ENCODE measurements at places on chromosomes 2 and 18.

DNA sequence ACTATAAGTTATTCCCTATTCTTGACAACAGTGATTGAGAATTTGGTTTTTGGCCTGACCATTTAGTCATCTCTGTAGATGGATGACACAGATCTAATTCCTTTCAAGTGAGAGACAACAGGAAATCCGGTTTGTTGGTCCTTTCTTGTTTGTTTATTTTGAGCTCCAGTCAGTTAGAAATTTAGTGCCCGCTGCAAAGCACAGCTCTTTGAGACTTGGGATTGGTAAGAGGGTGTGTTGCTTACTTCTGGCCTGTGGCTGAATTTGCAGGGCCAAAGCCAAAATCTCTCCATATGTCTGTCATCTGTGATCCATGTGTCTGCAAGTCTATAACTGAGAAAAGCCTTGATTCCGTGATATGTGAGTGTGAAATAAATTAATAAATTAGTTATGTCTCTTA is 74.3 kb downstream of the BIN1 start:
- no peak for DNase-seq

DNA sequence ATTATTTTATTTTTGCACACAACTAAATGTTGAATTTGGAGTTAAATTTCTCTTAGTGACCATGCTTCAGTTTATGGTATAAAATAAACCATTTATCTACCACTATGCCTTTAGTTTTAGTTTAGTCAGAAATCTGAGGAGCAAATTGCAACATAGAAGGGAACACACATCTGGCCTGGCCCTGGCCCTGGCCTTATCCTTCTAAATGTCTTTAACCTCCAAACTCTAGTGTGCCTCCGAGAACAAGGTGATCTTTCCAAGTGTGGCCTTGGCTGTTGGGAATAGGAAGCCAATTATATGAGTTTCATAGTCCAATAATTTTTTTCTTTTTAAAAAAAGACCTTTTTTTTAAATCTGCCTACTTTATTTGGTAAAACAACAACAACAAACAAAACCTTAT is 31.8 kb upstream of the GREB1L start:
- DNase-seq, result no peak

DNA sequence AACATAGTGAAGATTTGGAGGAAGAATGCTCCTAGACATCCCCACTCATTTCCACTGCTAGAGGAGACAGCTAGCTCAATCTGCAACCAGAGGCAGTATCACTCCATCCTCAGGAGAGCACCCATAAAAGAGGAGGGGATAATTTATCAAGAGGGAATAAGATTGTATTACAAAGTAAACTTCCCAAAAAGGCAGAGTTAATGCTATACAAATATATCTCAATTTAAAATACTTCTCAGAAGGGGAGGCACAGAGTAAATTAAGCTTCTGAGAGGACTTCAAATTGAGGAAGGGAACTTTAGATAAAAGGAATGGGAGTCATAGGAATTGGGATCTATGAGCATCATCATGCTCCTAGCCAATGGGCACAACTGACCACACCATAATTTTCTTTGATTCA is 29.1 kb downstream of the EXOC6B start:
- no peak for DNase-seq

DNA sequence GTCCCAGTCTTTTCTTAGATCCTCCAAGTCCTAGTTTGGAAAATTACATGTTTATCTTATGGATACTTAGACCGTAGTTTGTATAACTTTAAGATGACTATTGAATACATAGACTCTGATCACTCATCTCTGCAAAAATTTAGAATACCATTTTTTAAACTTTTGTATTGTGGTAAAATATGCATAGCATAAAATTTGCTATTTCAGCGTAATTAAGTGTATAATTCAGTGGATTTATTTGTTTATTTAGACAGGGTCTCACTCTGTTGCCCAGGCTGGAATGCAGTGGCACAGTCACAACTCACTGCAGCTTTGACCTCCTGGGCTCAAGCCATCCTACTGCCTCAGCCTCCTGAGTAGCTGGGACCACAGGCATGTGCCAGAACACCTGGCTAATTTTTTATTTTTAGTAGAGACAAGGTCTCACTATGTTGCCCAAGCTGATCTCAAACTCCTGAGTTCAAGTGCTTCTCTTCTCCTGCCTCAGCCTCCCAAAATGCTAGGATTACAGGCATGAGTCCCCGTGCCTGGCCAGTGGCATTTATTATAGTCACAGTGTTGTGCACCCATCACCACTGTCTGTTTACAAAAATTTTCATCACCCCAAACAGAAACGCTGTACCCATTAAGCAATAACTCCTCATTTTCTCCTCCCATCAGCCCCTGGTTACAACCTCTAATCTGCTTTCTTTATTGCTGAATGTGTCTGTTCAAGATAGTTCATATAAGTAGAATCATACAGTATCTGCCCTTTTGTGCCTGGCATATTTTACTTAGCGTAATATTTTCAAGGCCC is 90.0 kb downstream of the MAP3K20 start:
- no peak for DNase-seq

DNA sequence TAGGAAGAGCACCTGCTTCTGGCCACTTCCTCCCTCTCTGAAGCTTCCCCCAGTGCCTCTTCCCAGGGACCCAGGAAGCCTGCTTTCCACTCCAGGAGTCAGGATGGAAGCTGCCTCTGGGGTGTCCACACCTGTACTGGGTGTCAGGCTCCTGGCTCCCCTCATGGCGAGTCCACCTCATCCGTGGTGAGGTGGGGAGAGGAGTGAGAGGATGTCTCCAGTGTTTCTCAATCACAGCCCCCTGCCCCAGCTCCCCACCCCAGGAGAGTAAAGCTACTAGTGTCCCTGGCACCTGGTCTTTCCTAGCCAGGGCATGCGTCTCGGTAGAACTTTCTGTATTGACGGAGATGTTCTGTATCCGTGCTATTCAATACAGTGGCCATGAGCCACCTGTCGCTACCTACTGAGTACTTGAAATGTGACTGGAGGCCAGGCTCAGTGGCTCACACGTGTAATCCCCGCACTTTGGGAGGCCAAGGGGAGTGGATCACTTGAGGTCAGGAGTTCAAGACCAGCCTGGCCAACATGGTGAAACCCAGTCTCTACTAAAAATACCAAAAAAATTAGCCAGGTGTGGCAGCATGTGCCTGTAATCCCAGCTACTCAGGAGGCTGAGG is 171.2 kb upstream of the HAAO start:
- DNase-seq, result no peak

DNA sequence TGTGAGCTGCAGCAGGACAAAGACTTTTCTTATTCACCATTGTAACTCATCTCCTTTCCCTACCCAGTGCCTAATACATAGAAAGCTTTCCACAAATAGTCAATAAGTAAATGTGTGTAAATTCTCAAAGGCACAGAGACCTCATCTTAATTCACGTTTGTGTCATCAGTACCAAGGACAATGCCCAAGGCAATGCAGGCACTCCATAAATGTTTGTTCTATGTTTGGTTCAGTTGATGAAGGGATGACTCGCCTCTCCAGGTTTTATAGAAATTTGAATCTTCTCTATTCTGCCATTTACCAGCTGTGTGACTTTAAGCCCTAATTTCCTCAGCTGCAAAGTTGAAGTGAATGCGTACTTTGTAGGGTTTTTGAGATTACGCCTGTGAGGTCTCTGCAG is 2.1 kb upstream of the MOGAT1 start:
- no peak for DNase-seq

GRCh38 chr2:237967463-237967951 is 693 bp downstream of the UBE2F start:
- no peak for DNase-seq

GRCh38 chr2:14536976-14537375 is 95.5 kb upstream of the LRATD1 start:
- DNase-seq, result no peak

- DNase-seq, result no peak
Measured at GRCh38 chr2:143852759-143853158, 667.2 kb downstream of the ZEB2 start.

- peak; percentile 60 for DNase-seq
Measured at GRCh38 chr2:127829845-127830246, 18.9 kb upstream of the WDR33 start.

Measured in stimulated activated naive CD4-positive, alpha-beta T cell treated with Interleukin-2 at 50 U/mL for 16 hours (primary cell).